CD8-positive, alpha-beta memory T cell (primary cell): ENCODE measurements at places on chromosomes 3 and 15. TPM values are rescaled to one million over a fixed set of nuclear protein-coding genes. Genes with fewer than 3 reads are reported as not detected.

DNA sequence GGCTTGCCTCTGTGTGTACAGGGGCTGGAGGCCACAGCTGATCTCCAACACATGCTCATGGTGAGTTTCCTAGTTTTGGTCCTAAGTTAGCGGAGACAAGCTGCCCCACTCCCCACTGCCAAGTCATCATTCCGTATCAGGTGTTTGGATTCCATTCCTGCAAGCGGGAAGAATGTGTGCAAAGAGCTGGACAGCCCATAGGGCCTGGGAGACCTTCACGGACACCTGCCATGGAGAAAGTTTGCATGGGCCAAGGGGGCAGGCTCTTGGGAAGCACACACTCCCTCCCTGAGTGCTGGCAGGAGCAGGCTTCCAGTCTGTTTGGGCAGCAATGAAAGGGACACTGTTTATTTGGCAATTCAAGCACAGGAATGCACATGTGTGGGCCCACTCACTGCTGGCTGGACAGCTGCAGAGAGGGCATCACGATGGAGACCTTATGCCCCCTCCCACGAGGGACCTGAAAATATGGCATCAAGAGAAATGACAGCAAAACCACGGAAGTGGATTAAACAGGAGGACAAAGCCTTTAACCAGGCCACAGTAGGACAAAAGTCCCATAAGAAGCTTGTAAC lies 149.7 kb downstream of the KLF13 start:
- DNase-seq: no peak

DNA sequence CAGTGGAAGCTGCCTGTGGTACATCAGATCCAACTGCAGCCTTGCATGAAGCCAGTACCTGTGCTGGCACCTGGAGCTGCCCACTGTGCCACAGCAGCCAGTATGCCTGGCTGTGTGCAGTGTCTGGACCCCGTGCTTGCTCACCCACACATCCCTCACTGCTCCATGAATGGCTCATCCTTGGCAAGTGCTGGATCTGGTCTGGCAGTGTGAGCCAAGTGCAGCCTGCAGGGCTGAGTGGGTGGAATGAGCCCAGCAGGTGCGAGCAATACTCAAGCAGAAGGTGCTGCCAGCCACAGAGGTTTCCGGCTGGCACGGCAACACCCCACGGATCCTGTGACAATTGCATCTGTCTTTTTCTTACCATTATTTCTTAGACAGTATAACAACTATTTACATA lies 488.2 kb upstream of the ROBO2 start:
- DNase-seq: no peak

CCR9 gene
- total RNA-seq: 8.3 TPM

DNA sequence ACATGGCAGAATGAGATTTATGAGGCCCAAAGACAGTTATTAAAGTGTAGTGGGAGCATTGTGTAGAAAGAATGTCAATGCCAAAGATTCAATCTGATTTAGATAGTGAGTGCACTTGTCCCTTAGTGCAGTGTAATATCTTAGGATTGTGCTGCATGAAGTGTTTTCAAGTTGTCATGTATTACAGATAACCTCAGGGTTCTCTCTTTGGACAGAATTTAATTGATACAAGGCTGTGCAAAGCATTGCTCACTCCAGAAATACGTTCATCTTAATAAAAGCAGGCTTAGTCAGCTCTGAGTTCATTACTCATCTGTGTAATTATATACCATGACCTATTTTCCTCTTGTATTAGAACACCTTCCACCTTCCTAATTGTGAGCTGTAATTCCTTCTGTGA lies 16.0 kb upstream of the GPR171 start:
- no peak for DNase-seq

RLBP1 gene
- not detected for total RNA-seq

GRCh38 chr3:29268651-29269050 lies 12.2 kb upstream of the RBMS3 start:
- DNase-seq: no peak

DNA sequence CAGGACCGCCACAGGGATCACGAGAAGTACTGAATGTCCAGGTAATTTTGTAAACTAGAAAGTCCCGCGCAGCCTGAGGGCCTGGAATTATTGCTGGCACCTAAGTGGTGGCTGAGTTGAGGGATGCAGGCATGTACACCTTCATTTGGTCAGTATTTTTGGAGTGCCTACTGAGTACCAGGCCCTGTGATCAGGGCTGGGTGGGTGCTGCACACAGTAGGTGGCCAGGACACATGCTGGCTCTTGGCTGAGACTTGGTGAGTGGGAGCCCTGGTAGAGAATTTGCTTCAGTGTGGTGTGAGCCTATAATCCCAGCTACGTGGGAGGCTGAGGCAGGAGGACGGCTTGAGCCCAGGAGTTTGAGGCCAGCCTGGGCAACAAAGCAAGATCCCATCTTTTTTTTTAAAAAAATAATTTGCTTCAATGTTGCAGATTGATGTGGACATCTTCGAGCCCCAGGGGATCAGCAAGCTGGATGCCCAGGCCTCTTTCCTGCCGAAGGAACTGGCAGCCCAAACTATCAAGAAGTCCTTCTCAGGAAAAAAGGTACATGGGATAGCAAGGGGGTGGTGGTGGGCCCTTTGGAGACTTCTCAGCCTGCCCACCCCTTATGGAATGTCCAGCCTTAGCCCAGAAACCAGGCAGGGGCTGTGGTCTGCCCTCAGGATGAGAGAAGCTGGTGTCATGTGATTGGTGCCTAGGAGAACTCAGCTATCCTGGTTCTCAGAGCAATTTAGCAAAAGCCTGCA lies 2.6 kb downstream of the ITIH1 start:
- DNase-seq: no peak

- DNase-seq: no peak
Observed at GRCh38 chr15:95857124-95857757, 473.3 kb upstream of the NR2F2 start.

- no peak for DNase-seq
Observed at GRCh38 chr3:194867270-194867983, 181.7 kb downstream of the FAM43A start.
